Stimulated activated CD4-positive, alpha-beta T cell treated with anti-CD3 and anti-CD28 coated beads, Interleukin-1b, Interleukin-23, amount 100 ng/mL, for 1 hour (primary cell): ENCODE measurements at places on chromosomes 1 and 21.

GRCh38 chr1:245397771-245398170, 243.0 kb downstream of the KIF26B start:
- no peak for DNase-seq

DNA sequence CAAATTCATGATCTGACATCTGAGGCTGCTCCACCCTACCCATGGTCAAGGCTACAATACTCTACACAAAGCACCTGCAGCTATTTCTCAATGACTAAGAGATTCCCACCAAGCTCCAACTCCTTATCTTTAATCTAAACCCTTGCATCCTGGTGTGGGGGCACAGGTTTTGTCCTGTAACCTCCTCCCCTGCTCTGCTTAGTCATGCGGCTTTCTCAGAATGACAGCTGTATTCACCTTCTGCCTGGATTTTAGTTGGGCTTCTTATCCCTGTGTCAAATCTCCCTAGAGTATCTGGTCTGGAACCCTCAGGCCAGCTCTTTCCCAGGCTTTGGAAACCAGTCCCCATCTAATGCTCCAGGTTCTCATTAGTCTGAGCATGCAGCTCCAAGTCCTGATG, 159.0 kb downstream of the BARHL2 start:
- no peak for DNase-seq

- no peak for DNase-seq
Observed at GRCh38 chr1:8367571-8368194, 49.8 kb downstream of the SLC45A1 start.

DNA sequence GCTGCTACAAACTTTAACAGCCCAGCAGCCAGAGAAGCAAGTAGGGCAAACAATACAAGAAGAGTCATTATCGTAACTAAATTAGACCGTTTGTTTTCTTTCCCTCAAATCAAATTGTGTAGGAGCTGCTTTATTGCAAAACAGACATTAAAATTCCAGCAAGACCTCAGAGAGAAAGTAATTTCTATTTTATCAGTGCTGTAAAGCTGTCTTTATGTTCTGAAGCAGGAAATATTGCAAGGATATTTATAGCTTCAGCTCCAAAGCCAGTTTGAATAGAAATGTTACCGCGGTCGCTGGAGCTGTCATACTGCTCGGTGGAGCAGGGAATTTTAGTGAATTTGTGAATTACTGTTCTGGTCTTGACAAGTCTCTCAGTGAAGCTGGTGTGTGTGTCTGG, 503.8 kb upstream of the PLXNA2 start:
- DNase-seq = no peak

DNA sequence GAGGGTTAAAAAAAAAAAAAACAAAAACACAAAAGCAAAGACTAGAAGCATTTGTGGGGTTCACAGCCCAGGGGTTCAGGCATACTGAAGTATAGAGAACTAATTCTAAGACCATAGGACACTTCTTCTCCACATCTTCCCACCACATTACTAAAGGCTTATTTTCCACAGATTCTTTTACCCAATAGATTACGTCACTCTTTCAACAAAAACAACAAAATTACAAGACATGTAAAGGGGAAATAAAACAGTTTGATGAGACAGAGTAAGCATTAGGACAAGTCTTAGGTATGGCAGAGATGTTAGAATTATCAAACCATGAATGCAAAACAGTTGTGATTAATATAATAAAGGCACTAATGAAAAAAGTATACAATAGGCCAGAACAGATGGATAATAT, 2013.7 kb downstream of the MRPL39 start:
- no peak for DNase-seq

GRCh38 chr1:177597393-177597792, 372.5 kb downstream of the SEC16B start:
- DNase-seq = no peak

- DNase-seq = no peak
Observed at GRCh38 chr1:6170742-6171201, 9.3 kb downstream of the CHD5 start.

- DNase-seq = no peak
Observed at GRCh38 chr1:59669752-59670312, 144.9 kb upstream of the HOOK1 start.

DNA sequence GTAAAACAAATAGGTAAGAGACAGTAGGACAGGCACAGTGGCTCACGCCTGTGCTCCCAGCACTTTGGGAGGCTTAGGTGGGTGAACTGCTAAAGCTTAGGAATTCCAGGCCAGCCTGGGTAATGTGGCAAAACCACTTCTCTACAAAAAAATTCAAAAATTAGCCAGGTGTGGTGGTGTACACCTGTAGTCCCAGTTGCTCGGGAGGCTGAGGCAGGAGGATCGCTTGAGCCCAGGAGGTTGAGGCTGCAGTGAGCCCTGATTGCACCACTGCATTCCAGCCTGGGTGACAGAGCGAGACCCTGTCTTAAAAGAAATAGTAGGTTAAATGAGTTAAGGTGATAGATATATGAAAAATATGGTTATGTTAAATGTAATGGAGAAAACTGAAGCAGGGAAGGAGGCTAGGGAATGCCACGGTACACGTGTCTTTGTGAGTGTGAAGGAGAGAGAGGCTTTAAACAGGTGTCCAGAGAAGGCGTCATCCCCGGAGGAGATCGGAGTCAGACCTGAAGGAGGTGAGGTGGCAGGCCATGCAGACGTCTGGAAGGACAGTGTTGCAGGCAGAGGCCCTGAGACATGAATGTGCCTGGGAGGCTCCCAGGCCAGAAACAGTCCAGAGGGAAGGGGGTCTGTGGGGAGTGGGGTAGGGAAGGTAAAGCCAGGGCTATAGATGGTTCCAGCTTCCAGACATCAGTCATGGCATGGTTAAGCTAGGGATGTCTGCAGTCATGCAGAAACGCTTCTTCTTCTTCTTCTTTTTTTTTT, 7.2 kb upstream of the RIPPLY3 start:
- no peak for DNase-seq

GRCh38 chr1:233627376-233627775, 13.5 kb downstream of the KCNK1 start:
- DNase-seq = peak; percentile 12

DNA sequence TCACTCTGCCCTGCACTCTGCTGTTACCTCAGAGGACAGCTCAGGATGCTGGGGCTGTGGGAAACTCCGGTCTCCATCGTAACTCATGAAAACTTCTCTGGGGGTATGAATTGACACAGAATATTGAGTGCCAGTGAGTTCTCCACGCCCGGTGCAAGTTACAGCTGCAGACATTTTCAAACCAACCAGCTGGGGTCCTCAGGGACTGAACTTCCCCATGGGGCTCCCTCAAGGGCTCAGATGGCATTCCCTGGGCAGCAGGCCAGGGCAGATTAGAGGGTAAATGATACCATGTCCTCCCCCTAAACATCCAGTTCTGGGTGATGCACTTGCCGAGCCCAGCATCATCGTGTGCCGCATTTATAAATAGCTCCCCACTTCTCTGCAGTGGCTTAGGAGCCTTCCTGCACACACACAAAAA, 27.8 kb upstream of the CCSAP start:
- no peak for DNase-seq

- no peak for DNase-seq
Observed at GRCh38 chr1:24235921-24236788, 49.1 kb upstream of the IFNLR1 start.

DNA sequence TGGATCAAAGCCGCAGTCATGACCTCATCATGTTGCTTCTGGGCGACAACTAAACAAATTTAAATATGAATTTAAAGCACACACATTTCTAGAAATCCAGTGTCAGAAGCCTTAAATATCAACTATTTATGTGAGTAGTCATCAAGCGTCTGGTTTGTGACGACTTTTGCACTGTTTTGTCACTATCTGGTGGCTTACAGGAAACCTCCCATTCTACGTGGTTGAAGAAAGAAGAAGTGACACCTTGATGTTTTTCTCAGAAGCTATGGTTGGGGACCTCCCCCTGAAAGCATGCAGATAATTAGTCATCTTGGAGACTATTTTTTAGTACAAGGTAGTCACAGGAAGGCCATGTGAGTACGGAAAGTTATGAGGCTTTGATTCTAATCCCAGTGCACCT, 58.5 kb downstream of the TENT5C start:
- no peak for DNase-seq

- no peak for DNase-seq
Observed at GRCh38 chr21:33313611-33314010, 11.2 kb upstream of the IFNAR1 start.

GRCh38 chr1:160429125-160429561, 28.8 kb downstream of the VANGL2 start:
- no peak for DNase-seq

DNA sequence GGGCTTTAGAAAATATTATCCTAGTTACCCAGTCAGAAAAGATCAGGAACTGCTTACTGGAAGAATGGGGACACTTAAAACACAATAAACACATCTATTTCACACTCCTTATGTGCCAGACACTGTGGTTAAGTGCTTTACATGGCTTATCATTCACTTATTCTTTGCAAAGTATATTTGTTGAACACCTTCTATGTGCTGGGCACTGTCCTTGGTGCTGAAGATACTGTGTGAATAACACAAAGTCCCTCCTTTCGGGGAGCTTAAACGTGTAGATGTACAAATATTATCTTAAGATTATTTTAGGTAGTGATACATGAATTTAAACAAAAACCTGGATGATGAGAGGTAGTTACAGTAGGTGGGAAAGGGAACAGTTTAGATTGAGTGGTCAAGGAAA, 169.3 kb downstream of the ST6GALNAC5 start:
- no peak for DNase-seq

DNA sequence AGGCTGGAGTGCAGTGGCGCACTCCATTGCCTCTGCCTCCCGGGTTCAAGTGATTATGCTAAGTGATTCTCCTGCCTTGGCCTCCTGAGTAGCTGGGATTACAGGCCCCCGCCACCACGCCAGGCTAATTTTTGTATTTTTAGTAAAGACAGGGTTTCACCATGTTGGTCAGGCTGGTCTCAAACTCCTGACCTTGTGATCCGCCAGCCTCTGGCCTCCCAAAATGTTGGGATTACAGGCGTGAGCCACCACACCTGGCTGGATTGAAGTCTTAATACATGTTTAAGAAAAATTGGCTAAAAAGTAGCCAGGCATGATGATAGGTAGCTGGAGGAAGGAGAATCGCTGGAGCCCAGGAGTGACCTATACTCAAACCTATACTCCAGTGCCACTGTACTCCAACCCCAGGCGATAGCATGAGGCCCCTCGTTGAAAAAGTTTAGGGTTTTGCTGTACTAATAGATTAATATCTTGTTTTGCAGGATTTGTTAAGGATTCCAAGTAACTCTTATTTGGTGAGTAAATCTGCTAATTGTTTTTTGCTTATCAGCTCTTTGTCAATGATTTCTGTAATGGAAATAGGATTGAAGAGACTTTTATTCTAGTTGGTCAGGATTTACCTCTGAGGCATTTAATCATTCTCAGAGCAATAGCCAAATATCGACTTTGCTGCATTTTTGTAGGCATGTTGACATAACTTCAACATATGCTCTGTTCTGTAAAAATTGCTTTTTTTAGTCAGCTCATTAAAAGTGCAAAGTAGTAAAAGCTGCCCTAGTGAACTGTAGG, 2.0 kb downstream of the RCC1 start:
- DNase-seq = no peak

DNA sequence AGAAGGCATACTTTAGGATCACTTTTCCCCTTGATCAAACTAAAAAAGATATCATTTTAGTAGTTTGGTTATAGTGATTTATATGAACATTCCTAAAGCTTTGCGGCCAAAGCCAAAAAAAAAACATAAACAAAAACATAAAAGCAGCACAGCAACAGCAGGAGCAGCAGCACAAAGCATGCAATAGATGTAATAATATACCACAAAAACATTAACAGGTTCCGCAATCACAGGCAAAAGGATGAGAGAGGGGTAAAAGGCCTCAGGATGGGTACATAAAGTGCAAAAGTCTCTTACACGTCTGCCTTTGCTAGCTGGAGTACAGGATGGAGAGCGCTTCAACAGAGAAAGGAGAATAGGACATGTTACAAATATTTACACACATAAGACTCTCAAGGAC, 119.0 kb downstream of the COQ8A start:
- no peak for DNase-seq

GRCh38 chr1:92259350-92259749, 39.4 kb downstream of the GLMN start:
- DNase-seq = no peak

GRCh38 chr1:113118266-113118665, 45.3 kb downstream of the LRIG2 start:
- DNase-seq = no peak

GRCh38 chr1:117067533-117068370, 7.6 kb downstream of the TTF2 start:
- no peak for DNase-seq

DNA sequence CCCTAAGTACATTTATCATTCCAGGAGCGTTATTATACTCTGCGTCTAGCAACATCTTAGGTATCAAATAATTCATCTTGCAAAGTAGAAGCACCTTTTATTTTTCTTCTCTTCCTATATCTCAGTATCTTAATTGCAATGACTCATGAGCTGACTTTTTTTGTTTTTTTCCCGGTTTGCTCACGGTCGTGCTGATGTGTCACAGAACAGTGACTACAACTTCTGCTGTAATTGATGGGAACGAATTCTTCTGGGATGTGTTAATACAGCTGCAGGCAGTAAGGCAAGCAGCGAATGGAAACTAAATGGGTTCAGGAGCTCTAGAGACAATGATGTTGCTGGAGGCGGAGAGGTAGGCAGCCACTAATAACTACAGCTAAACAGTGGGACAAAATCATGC, 89.8 kb upstream of the TMPRSS15 start:
- DNase-seq = no peak

DNA sequence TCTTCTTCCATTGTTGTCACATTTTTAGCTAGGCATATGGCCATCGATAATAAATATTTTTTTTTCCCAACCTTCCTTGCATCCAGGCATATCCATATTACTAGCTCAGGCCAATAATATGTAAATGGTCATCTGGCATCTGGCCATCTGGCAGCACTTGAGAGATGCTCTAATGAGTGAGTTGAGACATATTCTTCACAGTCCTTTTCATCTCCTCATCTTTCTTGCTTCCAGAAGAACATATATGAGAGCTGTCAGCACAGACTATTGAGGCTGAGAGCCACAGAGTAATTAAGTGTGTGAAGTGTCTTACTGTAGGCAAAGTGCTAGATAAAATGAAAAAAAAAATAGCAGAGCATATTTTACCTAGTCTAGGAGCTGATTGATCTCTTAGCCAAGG, 628.4 kb upstream of the TMPRSS15 start:
- no peak for DNase-seq

- DNase-seq = no peak
Observed at GRCh38 chr1:33178836-33179439, 2.9 kb downstream of the TRIM62 start.

GRCh38 chr1:2344744-2345296, 46.5 kb downstream of the MORN1 start:
- no peak for DNase-seq

- DNase-seq = no peak
Observed at GRCh38 chr1:186497651-186498050, 36.7 kb upstream of the PDC start.

- no peak for DNase-seq
Observed at GRCh38 chr1:207284209-207284897, 37.1 kb upstream of the CD55 start.

- DNase-seq = no peak
Observed at GRCh38 chr1:15008783-15009729, 144.5 kb upstream of the TMEM51 start.

DNA sequence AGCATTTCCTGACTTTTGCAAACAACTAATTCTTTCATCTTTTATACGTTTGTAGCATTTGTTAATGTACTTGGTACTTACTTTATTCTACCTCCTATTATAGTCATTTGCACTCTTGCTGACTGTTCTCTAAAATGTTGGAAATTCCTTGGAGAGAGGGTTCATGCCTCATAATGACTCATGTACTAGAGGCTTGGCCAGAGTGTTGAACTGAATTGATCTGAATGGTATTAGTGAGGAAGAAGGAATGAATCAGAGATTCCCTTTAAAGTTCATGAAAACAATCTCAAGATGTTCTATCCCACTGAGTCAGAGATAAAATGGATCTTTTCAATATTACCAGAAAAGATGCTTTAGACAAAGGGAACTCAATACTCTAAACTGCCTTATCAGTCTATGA, 383.4 kb downstream of the SEC16B start:
- DNase-seq = no peak
